ENCODE measurements at places on chromosomes 2 and 18.

DNA sequence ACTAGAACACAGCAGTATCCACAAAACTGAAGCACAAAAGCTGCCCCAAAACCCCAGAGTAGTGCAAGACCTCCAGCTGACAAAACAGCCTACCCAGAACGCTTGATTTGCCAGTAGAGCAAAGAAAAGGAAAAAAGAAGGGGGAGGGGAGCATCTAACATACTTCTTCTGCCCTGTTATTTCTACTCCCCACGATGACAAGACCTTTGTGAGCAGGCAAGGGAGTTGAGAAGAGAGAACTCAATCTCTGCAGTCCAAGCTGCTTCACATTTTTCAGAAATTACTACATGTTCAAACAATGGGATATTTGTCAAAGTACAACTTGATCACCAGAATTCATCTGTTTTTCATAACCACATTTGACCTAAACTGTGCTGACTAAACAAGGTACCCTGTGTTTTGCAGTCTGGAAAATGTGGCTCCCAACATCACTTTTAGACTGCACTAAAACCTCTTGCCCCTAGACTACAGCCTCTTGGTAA, 286.7 kb downstream of the EXOC6B start:
- DNase-seq, result no peak

DNA sequence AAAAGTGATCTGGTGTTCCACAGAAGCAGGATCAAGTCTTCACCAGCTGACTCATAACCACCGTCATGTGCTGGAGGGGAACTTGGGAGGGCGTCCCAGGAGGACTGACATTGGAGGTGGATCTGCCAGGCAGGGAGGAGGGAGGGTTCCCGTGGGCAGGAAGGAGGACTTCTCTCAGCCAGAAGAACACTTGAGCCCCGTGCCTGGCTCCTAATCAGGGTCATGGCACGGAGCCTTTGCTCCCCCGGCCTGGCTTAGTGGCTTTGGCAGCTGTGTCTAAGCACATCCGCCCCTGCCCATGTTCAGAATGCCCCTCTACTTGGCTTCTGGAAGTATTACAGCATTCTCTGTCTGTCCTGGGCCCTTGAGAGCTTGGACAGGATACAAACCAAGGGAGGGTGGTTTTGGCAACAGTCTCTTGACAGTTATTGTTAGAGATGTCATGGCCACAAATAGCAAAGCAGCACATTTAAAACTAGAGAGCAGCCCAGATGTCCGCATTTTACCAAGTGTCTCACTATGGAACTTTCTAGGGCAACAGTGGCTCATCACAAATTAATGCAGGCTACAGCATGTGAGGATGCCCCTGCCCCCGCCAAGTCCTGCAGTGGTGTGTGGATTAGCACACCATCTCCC, 11.5 kb downstream of the PPP1R7 start:
- DNase-seq, result no peak

- no peak for DNase-seq
Observed at GRCh38 chr2:217204358-217204757, 344.5 kb upstream of the TNP1 start.

DNA sequence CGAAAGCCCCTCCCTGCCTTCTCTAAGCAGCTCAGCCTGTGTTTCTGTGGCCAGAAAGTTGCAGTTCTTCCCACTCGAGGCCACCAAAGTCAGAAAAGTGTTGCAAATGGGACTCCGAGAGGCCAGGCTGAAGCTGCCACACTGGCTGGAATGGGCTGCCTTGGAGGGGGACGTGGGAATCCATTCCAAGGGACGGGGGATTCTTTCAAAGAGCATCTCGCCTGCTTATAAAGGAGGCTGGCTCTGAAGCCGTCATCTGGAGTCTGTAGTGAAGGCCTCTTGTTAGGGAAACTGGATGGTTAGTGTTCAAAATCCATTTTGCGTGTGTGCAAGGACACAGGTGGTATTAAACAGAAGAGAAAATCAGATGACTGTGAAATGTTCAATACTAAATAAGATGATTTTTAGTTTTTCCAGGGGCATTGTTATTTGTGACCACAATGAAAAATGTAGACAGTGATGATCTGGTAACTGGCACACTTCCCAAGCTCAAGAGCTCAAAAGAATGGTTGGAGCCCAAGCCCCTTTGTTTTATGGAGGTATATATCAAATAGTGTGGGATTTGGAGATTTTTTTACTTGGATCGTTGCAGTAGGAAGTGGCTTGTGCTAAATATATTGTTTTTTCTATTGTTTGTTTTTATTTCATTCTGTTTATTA, 782 bp downstream of the FAM228B start:
- DNase-seq, result no peak

- no peak for DNase-seq
Observed at GRCh38 chr18:72692595-72692994, 148.5 kb upstream of the CBLN2 start.

DNA sequence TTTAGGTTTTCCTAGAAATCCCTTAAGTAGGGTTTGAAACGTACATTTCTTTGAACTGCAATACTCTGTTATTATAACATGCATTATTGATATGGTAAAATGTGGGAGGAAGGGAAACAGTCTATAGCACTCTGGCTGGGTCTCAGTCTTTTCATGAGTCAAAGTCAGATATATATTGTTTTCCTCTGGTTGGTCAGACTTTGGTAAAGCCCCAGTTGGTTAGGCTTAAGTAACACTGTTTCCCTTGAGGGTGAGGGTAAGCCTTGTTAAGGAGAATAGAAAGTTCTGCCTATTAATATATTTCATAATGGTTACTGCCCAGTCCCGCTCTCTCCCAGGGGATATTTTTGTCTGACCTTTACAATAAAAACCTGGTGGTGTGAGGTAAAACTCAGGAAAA, 44.7 kb upstream of the TNP1 start:
- DNase-seq, result no peak

- no peak for DNase-seq
Observed at GRCh38 chr2:237161189-237161588, 75.5 kb downstream of the COPS8 start.

DNA sequence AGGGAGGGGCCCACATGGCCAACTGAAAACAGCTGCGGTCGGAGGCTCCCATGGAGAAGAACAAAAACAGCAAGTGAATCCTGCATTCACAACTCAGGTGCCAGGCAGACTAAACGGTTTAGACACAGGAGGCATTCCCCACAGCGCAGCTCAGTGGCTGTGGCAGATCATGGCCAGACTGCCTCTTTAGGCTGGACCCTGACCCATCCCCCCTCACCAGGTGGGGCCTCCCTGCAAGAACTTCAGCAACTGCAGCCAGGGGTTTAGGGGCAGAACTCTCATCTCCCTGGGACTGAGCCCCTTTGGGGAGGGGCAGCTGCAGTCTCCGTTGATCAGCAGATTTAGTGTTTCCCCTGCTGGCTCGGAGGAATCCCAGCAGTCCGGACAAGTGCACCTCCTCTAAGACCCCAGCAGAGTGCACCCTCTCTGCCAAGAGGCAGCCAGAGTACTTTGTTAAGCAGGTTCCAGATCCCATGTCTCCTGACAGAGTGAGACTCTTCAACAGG, 346.7 kb downstream of the SS18 start:
- no peak for DNase-seq

- no peak for DNase-seq
Observed at GRCh38 chr2:105391058-105391627, 7.7 kb downstream of the FHL2 start.

- DNase-seq, result no peak
Observed at GRCh38 chr2:226073496-226074160, 674.1 kb downstream of the NYAP2 start.

- no peak for DNase-seq
Observed at GRCh38 chr18:7904529-7904928, 337.4 kb downstream of the PTPRM start.

- no peak for DNase-seq
Observed at GRCh38 chr2:62577994-62578781, 72.2 kb upstream of the TMEM17 start.

GRCh38 chr2:72145289-72145657, 2.4 kb downstream of the CYP26B1 start:
- no peak for DNase-seq

- no peak for DNase-seq
Observed at GRCh38 chr2:177909962-177910361, 162.6 kb downstream of the PDE11A start.

DNA sequence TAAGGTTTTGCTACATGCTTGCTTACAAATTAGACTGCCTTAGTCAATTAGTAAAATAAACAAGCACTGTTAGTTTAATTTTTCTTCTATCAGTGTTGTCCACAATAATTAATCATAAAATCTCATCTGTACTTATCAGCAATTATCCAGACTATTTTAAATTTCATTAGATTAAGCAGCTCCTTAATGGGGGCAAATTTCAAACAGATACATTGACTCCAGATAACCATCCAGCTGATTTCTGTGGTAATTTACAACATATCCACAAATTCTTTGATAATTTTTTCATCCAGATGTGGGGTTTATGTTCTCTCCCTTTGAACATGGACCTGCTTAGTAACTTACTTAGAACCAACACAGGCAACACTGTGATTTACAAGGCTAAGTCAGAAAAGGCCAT, 170.4 kb upstream of the CWC22 start:
- DNase-seq, result no peak

DNA sequence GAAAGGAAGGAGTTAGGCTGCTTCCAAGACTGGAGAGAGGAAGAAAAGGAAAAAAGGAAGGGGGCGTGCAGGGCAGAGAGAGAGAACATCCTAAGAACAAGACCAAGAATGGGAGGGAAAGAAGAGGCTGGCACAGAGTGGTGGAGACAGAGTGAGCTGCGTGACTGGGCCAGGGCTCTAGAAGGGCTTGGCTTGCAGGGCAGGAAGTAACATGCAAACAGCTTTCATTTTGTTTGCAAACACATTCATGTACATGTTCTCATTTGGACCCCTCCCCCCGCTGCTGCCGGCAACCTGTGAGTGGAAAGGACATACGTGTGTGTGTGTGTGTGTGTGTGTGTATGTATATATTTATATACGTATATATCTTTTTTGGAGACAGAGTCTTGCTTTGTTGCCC, 46.8 kb upstream of the DNMT3A start:
- no peak for DNase-seq

DNA sequence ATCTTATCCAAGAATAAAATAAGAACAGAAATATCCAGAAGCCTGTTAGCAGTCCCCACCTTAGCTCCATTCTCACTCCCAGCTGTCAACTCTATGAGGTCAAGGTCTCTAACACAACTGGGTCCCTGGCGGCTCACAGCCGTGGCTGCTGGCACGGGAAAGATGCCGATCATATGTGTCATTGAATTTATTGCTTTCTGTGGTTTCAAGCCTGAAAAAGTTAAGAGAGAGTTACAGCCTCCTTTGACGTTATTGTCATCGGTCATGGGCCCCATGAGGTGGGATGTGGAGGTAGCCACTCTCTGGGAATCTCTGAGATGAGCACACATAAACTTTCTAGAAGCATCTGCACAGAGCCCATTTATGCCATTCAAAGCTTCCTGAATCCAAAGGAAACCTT, 28.7 kb upstream of the CABLES1 start:
- no peak for DNase-seq

GRCh38 chr2:204545861-204546735, 823 bp downstream of the PARD3B start:
- no peak for DNase-seq

- no peak for DNase-seq
Observed at GRCh38 chr2:209772290-209772685, 656 bp downstream of the UNC80 start.

GRCh38 chr2:41922177-41922576, 125.6 kb upstream of the PKDCC start:
- no peak for DNase-seq

DNA sequence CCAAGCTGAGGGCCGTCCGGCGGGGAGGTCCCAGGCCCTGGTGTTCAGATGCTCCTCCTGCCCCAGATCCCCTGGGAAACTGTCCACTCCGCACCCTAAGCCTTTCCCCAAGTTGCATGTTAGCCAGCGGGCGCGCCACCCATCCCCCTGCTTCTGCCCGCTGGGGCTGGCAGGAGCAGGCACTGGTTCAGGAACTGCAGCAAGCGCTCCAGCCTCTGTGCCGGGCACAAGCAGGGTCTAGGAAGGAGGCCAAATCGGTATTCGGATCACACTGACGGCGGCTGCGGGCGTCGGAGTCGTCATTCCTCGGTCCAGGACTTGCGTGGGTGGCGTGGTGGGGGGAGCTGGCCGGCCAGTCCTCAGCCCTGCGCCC, 53.7 kb downstream of the FAM168B start:
- DNase-seq, result no peak

- DNase-seq, result no peak
Observed at GRCh38 chr2:45121236-45121927, 112.1 kb upstream of the SIX2 start.

- no peak for DNase-seq
Observed at GRCh38 chr2:64374686-64375085, 79.3 kb upstream of the LGALSL start.

DNA sequence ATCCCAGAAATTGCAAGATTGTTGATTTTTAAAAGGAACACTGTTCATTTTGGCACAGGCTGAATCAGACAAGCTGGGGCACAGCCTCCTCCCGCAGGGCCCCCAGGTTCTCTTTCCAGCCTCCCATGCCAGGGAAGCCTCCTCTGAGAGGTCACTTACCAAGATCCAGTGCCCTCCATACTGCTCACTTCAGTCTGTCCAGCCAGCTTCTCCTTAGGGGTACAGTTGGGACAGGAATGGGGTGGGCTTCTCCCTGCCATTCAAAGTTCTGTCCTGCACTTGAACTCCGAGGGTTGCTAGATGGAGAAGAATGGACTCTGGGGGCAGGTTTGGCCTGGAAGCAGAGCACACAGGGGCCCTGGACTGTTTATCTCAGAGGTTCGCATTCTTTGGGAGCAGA, 7.5 kb upstream of the CYP26B1 start:
- no peak for DNase-seq
